ENCODE measurements at places on chromosomes 16 and 17.

DNA sequence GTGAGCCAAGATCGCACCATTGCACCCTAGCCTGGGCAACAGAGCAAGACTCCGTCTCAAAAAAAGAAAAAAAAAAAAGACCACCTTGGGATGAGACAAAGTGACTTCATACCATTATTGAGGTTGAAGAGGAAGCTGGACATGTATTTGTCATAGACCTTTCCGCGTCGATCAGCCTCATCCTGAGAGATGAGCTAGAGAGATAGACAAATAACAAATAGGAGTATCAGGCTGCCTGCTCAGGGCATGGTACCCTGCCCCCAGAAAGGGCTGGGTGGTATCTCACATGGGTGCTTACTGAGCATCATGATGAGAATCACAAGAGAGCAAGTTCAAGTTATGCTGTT is 22.1 kb downstream of the CNTNAP1 start:
- no peaks in the 10 kb centered on the region for H3K27me3 ChIP-seq
- DNase-seq, result no peak
- no peak overlapping the region for H3K27ac ChIP-seq
- H3K36me3 ChIP-seq, result peaks cover 19% of the 10 kb centered on the region

GRCh38 chr16:82990155-82990554 is 363.4 kb downstream of the CDH13 start:
- H3K4me3 ChIP-seq, result no peak overlapping the region
- H3K4me1 ChIP-seq, result no peaks in the 10 kb centered on the region
- no peak for DNase-seq
- H3K27me3 ChIP-seq, result no peaks in the 10 kb centered on the region

GRCh38 chr17:43588121-43588520 is 42.0 kb upstream of the ETV4 start:
- H3K27ac ChIP-seq, result no peak overlapping the region
- H3K27me3 ChIP-seq, result no peaks in the 10 kb centered on the region

DNA sequence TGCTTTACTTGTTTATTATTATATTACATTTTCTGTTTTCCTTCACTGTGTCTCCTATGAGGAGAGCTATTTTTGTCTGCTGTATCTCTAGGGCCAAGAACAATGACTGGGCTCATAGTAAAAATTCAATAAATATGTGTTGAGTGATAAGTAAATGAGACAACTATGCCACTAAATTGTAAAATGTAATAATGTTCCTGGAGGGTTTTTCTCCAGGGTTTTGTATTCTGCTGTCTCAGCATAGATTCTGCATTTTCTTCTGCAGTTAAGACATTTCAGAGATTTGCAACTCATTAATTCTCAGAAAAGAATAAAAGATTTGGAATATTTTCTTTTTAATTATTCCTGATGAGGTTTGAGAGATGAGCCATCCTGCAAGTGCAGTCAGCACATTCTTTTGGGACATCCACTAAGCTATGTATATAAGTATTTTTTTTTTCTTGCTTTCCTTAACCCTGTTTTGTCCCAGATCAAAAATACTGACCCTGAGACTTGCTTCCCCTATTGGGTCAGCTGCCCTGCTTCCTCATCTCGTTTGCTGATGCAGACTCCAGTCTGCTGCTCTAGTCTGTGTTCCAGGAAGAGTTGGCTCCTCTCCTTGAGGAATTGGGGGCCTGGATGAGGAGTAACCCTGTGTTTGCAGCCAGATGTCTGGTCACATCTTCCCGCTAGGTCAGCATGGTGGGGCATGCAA is 122.9 kb downstream of the ABCA8 start:
- H3K27ac ChIP-seq, result no peak overlapping the region
- H3K36me3 ChIP-seq, result no peaks in the 10 kb centered on the region
- H3K4me1 ChIP-seq, result no peaks in the 10 kb centered on the region
- no peak for DNase-seq
- no peaks in the 10 kb centered on the region for H3K27me3 ChIP-seq
- no peak overlapping the region for H3K4me3 ChIP-seq

DNA sequence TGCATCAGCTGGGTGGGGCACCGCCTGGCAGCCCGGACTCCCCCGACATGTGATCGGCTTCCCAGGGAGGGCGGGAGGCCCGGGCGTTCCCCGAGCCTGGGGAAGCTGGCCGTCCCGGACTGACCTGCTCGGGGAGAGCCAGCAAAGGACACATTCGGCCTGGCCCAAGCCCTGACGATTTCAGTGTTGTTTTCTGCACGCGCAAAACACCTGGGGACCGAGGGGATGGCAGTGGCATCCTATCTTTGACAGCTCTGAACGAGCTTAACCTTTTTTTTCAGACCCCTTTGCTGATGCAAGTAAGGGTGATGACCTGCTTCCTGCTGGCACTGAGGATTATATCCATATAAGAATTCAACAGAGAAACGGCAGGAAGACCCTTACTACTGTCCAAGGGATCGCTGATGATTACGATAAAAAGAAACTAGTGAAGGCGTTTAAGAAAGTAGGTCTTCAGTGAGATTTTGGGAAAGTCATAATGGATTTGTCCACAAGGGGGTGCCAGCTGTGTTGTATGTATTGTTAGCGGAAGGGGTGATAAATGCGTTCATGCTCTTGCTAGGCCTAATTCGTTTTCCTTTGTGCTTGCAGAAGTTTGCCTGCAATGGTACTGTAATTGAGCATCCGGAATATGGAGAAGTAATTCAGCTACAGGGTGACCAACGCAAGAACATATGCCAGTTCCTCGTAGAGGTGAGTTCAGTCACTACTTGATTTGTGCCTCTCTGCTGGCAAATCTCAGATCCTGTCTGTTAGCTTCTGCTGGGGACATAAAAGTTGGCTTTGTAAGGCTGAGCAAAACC is 1.0 kb downstream of the EIF1 start:
- H3K27me3 ChIP-seq, result no peaks in the 10 kb centered on the region
- no peak for DNase-seq
- peak overlapping the region; percentile 86 for H3K4me3 ChIP-seq
- H3K4me1 ChIP-seq, result peaks cover 8% of the 10 kb centered on the region

DNA sequence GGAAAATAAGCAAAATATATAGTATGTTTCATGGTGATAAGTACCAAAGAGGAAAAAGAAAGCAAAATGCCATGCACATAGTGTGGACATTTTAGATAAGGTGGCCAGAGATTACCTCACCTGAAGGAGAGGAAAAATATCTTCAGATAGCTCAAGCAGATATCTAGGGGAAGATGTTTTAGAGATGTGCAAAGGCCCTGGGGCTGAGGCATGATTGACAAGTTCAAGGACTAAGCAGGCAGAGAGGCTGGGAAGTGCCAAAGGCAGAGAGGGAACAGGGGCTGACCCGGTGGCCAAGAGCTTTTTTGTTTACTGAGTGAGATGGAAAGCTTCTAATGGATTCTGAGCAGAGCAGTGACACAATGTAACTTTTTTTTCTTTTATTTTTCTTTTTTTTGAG is 4.4 kb upstream of the MT4 start:
- no peaks in the 10 kb centered on the region for H3K36me3 ChIP-seq
- DNase-seq, result no peak
- no peaks in the 10 kb centered on the region for H3K4me1 ChIP-seq
- no peaks in the 10 kb centered on the region for H3K27me3 ChIP-seq

- no peaks in the 10 kb centered on the region for H3K36me3 ChIP-seq
- H3K4me1 ChIP-seq, result no peaks in the 10 kb centered on the region
- no peaks in the 10 kb centered on the region for H3K27me3 ChIP-seq
- H3K4me3 ChIP-seq, result no peak overlapping the region
- DNase-seq, result no peak
These were observed 13.5 kb downstream of the PAM16 start for GRCh38 chr16:4337540-4338088.

Data from breast epithelium (tissue), 4 donors.